ENCODE measurements at places on chromosomes 7 and 10.

- DNase-seq: no peak
Observed at GRCh38 chr10:61621605-61622051, 41.1 kb upstream of the CABCOCO1 start.

DNA sequence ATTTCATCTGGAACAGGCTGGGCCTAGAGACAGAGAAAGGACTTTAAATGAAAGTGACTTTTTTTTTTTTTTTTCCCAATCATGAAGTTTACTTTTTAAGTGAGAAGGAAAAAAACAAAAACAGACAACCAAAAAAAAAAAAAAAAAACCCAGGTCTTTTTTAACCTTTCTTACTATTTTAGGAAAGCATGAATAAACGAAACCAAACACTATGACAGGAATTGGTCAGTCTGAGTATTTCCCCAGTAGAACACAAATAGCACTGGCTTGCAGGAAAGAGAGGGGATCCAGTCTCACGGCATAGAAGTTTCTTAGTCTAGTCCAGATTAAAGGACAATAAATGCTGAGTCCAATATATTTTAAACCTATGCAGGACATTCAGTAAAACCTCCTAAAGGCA is 180.5 kb upstream of the CCDC6 start:
- DNase-seq: peak; percentile 41

DNA sequence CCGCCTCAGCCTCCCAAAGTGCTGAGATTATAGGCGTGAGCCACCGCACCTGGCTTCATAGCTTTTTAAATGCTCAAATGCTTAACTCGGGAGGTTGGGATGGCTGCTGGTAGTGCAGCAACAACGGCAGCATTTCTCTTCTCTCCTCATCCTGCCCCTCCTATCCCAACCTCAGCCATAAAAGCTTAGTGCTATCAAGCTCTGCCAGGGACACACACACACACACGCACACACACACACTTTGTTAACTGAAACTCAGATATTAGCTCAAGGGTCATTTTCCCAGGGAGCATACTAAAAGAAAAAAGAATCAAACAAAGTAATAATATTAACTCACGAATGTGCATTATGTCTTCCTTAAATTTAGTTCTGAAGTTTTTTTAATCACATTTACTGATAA is 63.0 kb upstream of the HPS1 start:
- no peak for DNase-seq

GRCh38 chr7:140146574-140146973 is 30.2 kb downstream of the KDM7A start:
- DNase-seq: no peak

DNA sequence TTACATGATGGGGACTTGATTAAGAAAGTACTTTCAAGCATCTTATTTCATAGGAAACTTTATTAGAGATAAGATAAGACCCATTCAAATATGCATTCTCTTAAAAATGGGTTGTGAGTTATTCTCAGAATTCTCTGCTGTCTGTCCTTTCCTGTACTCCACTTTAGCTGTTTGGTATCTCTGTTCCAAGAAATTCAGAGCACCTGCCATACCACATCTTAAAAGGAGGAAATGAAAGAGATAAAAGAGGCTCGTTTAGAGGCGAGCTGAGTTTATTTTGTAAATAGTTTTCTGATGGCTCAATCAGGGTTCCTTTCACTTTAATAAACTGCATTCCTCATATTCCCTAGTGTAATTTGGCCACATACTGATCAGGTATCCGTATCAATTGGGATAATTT is 87.2 kb downstream of the MDFIC start:
- DNase-seq: no peak

Measured in GM13977 (cell line).